ENCODE measurements at places on chromosomes 11 and 22.
A peak's percentile ranks its signal among the peaks of the same experiment; 100 is the strongest.

DNA sequence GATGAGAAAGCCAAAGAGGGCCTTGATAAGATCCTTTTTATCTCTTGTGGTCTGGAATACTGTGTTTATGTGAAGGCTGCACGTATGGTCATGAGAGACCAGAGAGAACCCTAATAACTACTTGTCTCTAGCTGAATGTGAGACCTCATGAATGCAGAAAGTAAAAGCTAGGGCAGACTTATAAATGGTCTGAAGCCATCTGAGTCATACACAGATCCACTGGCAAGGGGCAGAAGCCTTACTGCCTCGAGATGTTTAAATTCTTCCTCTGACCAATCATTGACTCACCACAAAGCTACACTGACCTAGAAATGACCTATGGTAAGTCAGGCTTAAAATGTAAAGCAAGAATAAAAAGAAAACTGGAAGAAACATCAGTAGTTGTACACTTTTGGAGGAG is 22.7 kb upstream of the OR4B1 start:
- DNase-seq: no peak

- no peak for DNase-seq
Measured at GRCh38 chr11:83835423-83835822, 549.3 kb upstream of the CCDC90B start.

GRCh38 chr22:46262449-46263215 is 511 bp downstream of the PKDREJ start:
- peak; percentile 62 for DNase-seq

DNA sequence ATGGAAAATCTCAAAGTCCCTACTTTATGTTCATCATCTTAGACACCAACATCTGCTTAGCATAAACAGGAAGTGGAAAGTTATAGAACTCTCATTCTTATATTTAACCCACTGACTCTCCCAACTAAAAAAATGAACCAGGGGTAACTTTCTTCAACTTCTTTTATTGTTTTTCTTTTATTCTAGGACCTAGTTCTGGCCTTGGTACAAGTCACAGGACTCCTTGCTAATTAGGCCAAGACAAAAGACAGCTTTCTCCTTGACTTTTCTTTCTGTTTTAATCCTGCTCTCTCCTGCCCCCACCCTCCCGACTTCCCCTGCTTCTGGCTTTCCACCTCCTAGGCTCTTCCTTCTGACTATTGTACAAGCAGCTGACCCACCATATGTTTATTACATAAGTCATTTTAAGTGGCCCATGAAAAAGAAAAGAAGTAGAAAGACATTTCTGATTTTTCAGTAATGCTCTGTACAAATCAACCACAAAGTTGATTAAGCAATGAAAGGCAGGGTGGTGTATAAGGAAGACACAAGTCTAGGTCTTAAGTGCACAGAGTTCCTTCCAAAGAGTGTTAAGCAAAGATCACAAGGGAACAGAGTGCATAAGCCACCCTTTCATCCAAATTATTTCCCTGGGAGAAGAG is 18.3 kb downstream of the JAML start:
- DNase-seq: no peak

DNA sequence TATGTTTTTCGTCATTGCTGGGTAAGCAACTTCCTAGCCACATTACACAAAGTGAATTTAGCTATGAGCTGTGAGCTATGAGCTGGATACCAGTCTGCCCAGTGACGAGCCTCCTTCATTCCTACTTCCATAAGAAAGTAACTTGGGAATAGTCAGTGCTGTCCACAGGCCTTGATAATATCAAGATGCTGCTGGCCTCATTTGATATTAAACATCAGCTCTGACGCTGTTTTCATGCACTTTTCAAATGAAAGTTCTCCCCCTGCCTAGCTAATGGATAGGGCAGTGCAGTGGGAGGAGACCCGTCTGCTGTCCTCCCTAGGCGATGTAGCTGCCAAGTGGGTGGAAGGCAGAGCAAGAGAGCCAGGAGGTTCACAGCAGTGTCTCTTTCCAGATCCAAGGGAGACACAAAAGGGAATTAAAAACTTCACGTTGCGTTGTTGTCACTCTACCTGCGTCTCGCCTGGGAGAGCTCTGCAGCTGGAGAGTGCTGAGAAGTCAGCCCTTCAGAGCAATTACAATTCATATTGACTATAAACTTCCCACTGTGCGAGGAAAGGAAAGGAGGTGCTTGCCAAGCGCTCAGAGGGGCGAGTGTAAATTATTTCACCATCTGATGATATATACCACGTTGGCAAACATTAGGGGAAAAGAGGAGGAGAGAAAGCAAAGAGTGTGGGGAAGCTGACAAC is 861.4 kb downstream of the NTM start:
- DNase-seq: no peak

- DNase-seq: no peak
Measured at GRCh38 chr22:44019416-44019815, 4.7 kb upstream of the PARVB start.

- peak; percentile 42 for DNase-seq
Measured at GRCh38 chr11:5380740-5381342, 2.8 kb upstream of the OR51M1 start.

GRCh38 chr11:91219535-91219934 is 996.7 kb upstream of the CHORDC1 start:
- DNase-seq: no peak

GRCh38 chr22:28750471-28750881 is 8.6 kb downstream of the HSCB start:
- DNase-seq: no peak

DNA sequence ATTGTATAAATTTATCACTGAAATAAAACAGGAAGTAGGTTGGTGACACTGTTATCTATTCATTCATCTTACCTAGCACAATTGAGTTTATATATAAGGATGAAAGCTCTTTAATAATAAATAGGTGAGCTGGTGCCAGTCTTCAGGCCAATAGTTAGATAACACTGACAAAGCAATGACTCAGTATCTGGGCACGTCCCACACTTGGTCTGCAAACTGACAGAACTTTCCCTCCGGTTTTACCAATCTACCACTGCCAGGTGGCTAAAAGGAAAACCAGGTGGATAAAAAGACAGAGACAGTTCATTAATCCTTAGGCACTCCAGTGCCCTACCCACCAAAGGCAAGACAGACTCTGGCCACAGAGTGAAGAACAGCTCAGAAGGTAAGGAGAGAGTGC is 17.6 kb downstream of the DDB1 start:
- no peak for DNase-seq

DNA sequence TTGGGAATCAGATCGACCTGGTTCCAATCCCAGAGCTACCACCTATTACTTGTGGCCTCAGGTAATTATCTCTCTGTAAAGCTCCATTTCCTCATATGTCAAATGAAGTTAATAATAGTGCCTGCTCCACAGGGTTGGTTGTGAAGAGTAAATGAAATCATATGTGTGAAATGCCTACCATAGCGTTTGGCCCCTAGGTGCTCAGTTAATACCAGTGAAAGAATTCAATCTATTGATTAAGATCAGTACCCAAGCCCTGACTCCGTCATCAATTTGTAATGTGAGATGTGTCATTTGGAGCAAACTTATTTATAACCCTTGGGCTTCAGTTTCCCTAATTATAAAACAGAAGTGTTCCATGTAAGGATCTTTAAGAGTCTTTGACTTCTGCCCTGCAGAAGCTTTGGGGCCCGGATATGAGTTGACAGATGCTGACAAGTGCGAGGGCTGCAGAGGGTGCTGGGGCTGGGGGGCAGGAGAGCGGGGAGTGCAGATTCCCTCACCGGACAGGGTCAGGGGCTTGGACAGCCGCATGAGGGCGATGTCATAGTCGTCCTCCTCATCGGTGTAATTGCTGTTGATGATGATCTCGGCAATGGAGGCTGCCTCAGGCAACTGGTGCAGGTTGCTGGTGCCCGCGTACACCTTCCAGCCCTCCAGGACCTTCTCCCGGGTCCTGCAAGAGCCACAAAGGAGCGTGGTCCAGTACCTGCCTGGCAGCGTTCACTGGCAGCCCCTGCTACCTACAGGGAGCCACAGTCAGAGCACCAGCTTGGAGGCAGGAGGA is 20.9 kb downstream of the TMPRSS13 start:
- DNase-seq: no peak

- no peak for DNase-seq
Measured at GRCh38 chr11:1906611-1907423, 12.7 kb upstream of the TNNT3 start.

- DNase-seq: no peak
Measured at GRCh38 chr11:27357250-27357649, 5.8 kb downstream of the CCDC34 start.

DNA sequence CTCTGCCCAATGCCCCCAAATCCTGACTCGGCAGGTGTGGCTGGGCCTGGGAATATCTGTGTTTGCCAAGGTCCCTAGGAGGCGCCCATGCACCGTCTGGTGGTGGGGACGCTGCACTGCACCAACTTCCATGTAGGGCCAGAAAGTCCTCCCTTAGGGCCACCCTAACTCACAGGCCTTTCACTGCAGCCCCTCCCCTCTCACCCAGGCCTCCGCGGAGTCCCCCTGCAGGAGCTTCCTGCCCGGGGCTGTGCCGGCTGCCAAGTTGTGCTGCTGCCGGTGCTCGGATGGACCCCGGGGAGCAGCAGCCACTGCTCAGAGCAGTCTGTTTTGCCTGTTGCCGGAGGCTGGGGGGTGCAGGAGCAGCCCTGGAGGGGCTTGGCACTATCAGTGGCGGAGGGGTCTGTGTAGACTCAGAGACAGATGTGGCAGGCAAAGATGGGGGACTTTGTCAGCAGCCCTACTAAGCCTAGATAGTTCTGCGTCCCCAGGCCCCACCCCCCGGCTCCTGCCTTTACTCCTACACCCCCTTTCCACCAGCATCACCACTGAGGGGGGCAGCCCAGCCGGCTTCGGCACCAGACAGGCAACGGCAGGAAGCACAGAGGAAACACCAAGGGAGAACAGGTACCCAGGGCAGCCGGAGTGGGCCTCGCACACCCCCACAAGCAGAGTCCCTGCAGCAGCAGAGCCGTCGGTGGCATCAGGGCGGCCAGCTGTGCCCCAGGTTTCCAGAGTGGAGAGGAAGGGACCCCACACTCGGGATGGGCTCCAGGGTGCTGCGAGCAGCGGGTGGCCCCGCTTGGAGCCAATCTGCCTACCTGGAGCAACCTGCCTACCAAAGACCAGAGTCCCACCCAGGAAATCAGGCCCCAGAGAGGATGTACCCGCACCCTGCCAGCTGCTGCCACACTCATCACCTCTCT is 124.3 kb downstream of the TRIM29 start:
- peak; percentile 24 for DNase-seq

GRCh38 chr11:11028017-11028692 is 170.3 kb upstream of the ZBED5 start:
- peak; percentile 82 for DNase-seq

GRCh38 chr11:3927129-3927796 is 71.8 kb downstream of the STIM1 start:
- no peak for DNase-seq

DNA sequence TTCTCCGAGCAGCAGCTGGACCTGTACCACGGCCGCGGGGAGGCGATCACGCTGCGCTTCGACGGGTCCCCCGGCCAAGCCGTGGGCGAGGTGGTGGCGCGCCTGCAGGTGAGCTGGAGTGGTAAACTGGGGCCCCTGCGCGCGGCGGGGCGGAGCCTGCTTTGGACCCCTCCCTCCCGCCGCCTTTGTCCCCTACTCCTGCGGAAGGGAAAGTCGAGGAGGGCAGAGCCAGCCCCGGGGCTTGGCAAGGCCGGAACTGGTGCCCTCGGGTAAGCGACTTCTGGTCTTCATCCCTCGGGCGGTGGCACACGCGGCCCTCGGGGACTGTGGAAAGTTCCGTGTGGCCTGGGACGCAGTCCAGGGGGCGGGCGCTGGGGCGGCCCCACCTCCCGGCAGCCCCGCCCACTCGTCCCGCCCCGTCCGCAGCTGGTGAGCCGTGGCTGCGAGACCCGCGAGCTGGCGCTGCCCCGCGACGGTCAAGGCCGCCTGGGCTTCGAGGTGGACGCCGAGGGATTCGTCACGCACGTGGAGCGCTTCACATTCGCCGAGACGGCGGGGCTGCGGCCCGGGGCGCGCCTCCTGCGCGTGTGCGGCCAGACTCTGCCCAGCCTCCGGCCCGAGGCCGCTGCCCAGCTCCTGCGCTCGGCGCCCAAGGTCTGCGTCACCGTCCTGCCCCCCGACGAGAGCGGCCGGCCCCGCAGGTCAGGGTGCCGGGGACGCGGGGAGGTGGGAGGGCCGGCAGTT is 9.2 kb downstream of the SIPA1 start:
- no peak for DNase-seq

DNA sequence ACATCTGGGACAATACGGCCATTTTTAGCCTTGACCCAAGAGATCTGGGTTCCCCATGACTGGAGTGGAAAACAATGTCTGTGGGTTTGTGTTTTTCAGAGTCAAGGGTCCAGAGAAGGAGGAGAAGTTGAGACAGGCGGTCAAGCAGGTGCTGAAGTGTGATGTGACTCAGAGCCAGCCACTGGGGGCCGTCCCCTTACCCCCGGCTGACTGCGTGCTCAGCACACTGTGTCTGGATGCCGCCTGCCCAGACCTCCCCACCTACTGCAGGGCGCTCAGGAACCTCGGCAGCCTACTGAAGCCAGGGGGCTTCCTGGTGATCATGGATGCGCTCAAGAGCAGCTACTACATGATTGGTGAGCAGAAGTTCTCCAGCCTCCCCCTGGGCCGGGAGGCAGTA is 15.7 kb downstream of the NNMT start:
- no peak for DNase-seq

GRCh38 chr11:35330156-35330889 is 89.0 kb downstream of the SLC1A2 start:
- DNase-seq: no peak

DNA sequence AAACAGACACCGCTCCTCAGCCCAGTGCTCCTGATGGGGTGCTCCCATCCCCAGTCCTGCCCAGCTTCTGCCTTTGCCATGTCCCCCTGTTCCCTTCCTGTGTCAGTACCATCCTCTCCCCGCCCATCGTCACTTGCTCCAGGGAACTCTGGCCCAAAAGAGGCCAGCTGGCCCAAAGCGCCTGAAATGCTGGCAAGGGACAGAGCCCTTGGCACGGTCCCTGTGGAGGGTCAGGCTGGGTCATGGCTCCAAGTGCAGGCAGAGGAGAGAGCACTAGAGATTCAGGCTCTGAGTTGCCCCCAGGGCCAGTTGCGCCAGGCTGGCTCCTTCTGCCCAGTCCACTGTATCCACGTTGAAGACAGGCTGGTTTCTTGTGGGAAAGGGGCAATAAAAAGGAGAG is 8.4 kb upstream of the HDHD5 start:
- DNase-seq: no peak

- no peak for DNase-seq
Measured at GRCh38 chr22:50217543-50218152, 16.8 kb downstream of the SELENOO start.

DNA sequence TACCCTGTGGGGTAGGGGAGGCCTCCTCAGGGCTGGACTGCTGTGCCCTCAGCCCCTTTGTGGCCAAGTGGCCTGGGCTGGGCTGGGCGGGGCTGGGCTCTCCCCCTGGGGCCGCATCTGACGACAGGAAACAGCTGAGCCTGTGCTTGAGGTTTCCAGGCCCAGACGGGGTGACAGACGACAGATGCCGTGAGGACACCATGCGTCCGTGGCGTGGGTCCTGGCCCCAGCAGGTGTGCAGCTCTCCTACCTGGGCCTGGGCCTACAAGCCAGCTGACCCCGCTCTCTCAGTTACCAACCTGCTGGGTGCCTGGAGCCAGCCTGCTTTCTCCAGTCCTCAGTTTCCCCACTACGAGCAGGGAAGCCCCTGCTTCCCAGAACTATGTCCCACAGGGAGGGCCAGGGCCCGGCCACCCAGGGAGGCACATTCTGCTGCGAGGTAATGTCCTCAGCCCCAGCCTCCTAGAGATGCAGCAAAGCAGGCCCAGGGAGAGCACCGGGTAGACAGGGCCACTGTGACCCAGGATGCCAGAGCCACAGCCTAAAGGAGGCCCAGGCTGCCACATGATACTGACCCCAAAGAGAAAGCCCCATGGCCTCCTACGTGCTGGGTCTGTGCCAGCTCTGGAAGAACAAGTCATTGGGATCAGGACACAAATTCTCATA is 181.3 kb downstream of the IGLL1 start:
- DNase-seq: no peak

Data from activated T-cell treated with anti-CD3 and anti-CD28 coated beads, Interleukin-2, amount 50 U/mL, for 48 hours (primary cell).